ENCODE measurements at places on chromosomes 2 and 18.
A peak's percentile ranks its signal among the peaks of the same experiment; 100 is the strongest.

GRCh38 chr2:177289824-177290628, 25.5 kb upstream of the NFE2L2 start:
- DNase-seq: no peak

GRCh38 chr2:180733330-180733729, 247.1 kb upstream of the UBE2E3 start:
- no peak for DNase-seq

DNA sequence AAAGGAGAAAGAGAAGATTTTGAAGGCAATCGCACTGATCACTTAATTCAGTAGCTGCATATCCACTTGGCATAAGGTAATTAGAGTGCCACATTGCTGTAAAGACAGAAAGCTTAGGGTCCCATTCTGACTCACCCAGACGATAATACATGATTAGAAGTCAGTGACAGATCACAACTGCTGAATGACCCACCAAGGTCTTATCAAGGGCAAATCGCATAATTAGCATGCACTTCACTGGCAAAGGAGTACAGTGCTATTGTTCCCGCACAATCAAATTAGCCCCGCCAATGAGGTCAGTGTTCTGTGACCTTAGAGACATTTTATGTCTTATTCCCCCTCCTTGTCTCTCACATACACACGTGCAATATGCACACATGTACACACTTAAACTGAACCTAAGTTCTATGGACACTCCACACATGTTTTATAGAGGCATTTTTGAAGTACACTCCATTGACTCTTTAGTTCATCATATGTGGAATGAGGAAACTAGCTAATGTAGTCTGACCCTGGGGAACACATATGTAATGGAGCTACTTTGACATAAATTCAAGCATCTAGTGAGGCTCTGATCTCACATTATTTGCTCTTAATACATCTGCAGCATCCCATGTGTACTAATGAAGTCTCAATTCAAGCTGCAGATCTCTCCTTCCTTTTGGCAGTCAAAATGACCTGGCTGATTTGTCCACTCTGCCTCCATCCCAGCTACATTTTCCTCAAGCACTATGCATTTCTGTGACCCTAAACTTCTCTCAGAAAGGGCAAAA, 673.8 kb upstream of the FANCL start:
- DNase-seq: no peak

DNA sequence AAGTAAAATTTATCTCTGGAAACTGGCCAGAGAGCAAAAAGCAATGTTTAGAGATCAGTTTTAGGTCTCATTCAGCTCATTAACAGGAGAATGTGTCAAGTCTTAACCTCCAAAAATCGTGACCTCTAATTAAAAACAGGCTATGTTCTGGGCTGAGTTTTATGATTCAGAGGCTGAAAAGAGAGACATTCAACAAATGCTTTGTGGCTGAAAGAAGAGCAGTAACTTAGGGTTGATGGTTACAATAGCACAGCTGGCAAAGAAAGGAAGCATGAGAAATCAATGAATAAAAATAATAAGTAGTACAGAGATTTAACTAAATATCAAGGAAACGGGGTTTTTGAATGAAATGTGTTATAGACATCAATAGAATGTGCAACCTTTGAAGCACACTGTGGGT, 13.1 kb downstream of the TGIF1 start:
- DNase-seq: peak; percentile 52

- DNase-seq: no peak
Measured at GRCh38 chr18:12592597-12593127, 65.2 kb downstream of the SPIRE1 start.

- DNase-seq: no peak
Measured at GRCh38 chr2:121002597-121002996, 266.9 kb downstream of the GLI2 start.

Data from brain (organoid and tissue), 16 donors.